ENCODE measurements at places on chromosomes 5 and 9.

GRCh38 chr5:17127743-17128231 is 89.6 kb upstream of the BASP1 start:
- DNase-seq: no peak

DNA sequence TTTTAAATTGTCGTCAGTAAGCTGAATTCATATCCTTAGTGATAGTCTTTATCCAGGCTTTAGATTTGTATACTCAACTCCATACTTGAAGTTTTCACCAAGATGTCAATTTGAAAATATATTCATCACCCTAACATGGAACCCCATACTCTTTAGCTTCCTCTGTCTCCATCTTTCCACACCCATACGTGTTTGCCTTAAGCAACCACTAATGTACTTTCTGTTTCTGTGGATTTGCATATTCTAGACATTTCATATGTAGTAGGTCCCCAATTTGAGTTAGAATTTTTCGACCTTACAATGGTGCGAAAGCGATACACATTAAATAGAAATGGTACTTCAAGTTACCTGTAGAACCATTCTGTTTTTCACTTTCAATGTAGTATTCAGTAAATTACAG is 65.2 kb downstream of the NSD1 start:
- no peak for DNase-seq

GRCh38 chr5:135154197-135154596 is 120.2 kb upstream of the PITX1 start:
- DNase-seq: no peak

- no peak for DNase-seq
Measured at GRCh38 chr9:131657456-131657855, 82.4 kb downstream of the RAPGEF1 start.

DNA sequence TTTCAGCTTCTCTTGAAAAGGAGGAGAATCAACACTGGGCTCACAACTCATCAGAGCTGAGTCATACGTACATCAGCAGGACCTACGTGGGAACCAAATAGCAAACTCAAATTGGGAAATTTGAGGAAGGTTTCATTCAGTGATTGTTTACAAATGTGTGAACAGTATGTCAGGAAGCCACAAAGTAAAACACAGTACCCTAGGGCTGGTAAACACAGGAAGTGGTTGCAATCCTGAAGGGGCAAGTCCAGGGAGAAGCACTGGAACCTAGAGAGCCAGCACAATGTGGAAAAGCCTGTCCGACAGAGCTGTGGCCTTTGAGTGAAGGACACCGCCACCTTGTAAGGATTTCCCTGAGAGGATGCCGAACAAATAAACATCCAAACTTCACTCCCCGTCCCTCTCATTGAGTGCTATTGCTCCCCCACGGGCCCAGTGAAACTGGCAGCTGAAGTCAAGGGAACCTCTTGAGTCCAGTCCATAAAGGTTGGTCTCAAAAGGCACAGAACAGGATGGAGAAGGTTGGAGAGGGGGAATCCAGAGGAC is 26.7 kb upstream of the RICTOR start:
- no peak for DNase-seq

- DNase-seq: no peak
Measured at GRCh38 chr9:131483319-131484050, 19.2 kb upstream of the POMT1 start.

All from central memory CD4-positive, alpha-beta T cell (primary cell).